ENCODE measurements at places on chromosomes 5 and 9.
A peak's percentile ranks its signal among the peaks of the same experiment; 100 is the strongest.

DNA sequence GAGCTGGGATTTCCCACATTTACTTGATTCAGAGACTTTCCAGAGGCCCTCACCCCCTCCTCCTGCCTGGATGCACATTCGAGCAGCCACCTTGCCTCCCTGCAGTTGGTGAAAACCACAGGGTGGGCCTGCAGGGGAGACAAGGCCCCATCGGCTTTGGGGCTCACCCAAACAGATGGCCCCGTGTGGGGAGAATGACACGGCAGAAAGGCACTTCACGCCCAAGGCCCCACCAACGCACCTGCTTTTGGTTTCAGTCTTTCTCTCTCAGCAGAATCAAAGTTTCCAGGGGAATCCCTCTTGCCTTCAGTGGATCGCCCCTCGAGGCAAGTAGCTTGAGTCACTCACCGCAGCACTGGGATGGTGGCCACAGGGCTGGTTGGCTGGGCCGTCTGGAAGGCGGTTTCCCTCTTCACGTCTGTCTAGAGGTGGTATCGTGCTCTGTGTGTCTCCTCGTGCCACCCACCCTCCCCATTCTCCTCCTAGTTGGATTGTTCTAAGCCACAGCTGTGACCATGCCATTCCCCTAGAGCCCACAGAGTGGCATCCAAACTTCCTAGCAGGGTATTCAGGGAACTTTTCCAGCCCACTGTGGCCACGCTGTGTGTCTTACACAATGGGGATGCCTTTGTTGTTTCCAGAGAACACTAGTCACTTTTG is 31.8 kb downstream of the SEC61B start:
- no peaks in the 10 kb centered on the region for H3K27me3 ChIP-seq
- no peak overlapping the region for H3K27ac ChIP-seq
- DNase-seq, result peak; percentile 66
- no peak overlapping the region for H3K4me3 ChIP-seq
- no peaks in the 10 kb centered on the region for H3K4me1 ChIP-seq

- no peak overlapping the region for H3K4me3 ChIP-seq
- H3K36me3 ChIP-seq, result no peaks in the 10 kb centered on the region
- no peaks in the 10 kb centered on the region for H3K4me1 ChIP-seq
- no peaks in the 10 kb centered on the region for H3K27me3 ChIP-seq
Observed at GRCh38 chr5:80114860-80115259, 79.7 kb downstream of the THBS4 start.

- no peaks in the 10 kb centered on the region for H3K4me1 ChIP-seq
- no peak overlapping the region for H3K4me3 ChIP-seq
- DNase-seq, result no peak
- no peak overlapping the region for H3K27ac ChIP-seq
- no peaks in the 10 kb centered on the region for H3K27me3 ChIP-seq
Observed at GRCh38 chr5:56154732-56155484, 78.2 kb downstream of the ANKRD55 start.

DNA sequence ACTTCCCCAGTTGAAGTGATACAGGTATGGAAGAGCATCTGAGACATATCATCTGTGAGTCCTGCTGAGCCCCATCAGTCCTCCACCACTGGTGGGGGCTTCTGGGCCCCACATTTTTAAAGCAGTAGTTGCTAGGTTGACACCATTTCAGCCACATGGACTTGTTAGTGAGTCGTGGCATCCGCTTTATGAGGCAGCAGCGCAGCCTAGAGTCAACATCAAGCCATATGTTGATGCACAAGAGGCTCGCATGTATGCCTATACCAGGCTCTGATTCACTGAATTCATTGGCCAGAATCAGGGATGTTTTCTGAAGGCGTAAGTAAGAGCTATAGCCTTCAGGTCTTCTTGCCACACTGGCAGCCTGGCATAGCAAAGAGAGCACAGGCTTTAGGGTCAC is 26.8 kb downstream of the ZNF346 start:
- no peak overlapping the region for H3K27ac ChIP-seq
- DNase-seq, result peak; percentile 20
- H3K4me1 ChIP-seq, result no peaks in the 10 kb centered on the region
- H3K4me3 ChIP-seq, result no peak overlapping the region

GRCh38 chr9:125241863-125242739 is 958 bp upstream of the HSPA5 start:
- peaks cover 45% of the 10 kb centered on the region for H3K36me3 ChIP-seq
- H3K27me3 ChIP-seq, result no peaks in the 10 kb centered on the region
- no peak for DNase-seq
- H3K4me3 ChIP-seq, result peak overlapping the region; percentile 79
- H3K27ac ChIP-seq, result peak overlapping the region; percentile 90

DNA sequence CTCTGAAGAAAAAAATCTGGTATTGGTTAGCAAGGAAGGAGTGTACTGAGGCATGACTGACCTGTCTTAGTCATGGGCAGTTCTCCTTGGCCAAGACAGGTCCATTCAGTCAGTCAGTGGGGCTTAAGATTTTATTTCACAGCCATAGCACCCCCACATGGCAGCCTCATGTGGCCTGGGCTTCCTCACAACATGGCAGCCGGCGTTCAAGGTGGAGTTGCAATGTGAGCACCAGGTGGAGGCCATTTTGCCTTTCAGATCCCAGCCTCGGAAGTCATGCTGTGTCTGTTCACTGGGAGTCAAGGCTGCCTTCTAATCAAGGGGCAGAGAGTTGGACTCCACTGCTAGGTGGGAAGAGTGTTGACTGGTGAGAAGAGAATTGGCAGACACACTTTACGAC is 10.3 kb upstream of the CARD19 start:
- no peaks in the 10 kb centered on the region for H3K27me3 ChIP-seq
- H3K4me1 ChIP-seq, result no peaks in the 10 kb centered on the region
- DNase-seq, result no peak

DNA sequence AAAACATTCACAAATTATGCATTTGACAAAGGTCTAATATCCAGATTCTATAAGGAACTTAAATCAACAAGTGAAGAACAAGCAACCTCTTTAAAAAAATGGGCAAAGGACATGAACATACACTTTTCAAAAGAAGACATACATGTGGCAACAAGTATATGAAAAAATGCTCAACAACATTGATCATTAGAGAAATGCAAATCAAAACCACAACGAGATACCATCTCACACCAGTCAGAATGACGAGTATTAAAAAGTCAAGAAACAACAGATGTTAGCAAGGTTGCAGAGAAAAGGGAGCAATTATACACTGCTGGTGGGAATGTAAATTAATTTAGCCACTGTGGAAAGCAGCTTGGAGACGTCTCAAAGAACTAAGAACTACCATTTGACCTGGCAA is 38.9 kb upstream of the TNFSF15 start:
- no peaks in the 10 kb centered on the region for H3K36me3 ChIP-seq
- no peak overlapping the region for H3K4me3 ChIP-seq
- H3K27me3 ChIP-seq, result no peaks in the 10 kb centered on the region
- H3K4me1 ChIP-seq, result no peaks in the 10 kb centered on the region
- no peak for DNase-seq

DNA sequence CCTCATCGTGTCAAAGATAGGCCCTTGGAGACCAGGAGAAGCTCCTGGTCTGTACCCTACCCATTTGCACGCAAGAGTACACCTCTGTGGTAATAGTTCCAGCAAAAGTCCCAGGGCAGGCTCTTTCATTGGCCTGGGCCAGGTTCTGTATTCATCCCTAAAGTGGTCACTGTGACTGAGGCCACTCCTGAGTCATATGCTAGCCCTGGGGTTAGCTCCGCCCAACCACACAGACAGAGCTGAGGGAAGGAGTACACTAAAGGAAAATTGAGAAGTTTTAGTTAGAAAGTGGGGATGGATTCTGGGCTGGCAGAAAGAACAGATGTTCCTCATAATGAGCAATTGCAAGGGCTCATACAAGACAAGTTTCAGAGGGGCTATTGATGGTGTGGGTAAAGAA is 206.7 kb downstream of the ARHGAP26 start:
- H3K4me1 ChIP-seq, result peaks cover 37% of the 10 kb centered on the region
- no peaks in the 10 kb centered on the region for H3K36me3 ChIP-seq
- peak overlapping the region; percentile 87 for H3K27ac ChIP-seq
- no peaks in the 10 kb centered on the region for H3K27me3 ChIP-seq
- H3K4me3 ChIP-seq, result no peak overlapping the region
- DNase-seq, result peak; percentile 41

- DNase-seq, result peak; percentile 42
- H3K4me3 ChIP-seq, result no peak overlapping the region
- H3K36me3 ChIP-seq, result no peaks in the 10 kb centered on the region
- H3K27me3 ChIP-seq, result no peaks in the 10 kb centered on the region
Observed at GRCh38 chr5:154274828-154275185, 84.3 kb downstream of the GALNT10 start.

DNA sequence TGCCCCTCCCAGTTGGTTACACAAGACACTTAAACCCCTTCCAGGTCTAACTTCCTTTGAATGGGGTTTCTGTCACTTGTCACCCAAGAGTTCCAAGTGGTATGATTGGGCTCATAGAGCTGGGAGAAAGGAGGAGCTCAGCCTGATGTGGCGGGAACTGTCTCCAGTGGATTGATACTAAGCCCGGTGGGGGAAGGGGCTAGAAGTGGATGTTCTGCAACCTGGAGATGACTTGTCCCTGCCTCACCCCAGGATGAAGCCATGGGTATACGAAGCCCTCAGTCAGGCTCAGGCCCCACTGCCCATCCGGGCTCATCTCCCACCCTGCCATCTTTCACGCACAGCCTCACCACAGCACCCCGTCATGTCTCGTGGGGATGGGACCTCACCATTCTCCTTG is 203.9 kb downstream of the CDK5RAP2 start:
- no peaks in the 10 kb centered on the region for H3K4me1 ChIP-seq
- H3K4me3 ChIP-seq, result no peak overlapping the region
- no peaks in the 10 kb centered on the region for H3K27me3 ChIP-seq
- no peaks in the 10 kb centered on the region for H3K36me3 ChIP-seq
- H3K27ac ChIP-seq, result no peak overlapping the region
